ENCODE measurements at places on chromosomes 4 and X.

DNA sequence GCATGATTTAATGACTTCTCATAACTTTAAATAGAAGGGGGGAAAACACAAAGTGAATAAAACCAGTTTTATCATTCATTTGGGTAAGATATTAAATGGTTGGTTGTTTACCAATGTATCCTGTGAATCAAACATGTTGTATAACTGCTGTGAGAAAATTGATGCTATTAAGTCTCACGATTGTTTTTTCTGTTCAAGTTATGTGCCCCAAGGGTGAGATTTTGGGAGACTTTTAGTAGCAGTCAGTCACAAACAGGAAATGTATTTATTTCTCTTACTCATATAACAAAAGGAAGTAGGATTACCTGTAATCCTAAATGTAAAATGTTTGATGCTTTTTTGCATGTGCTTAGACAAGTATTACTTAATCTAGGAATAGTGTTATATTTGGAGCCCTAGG is 39.2 kb downstream of the MTHFD2L start:
- no peak for ATAC-seq

- no peak for ATAC-seq
Measured at GRCh38 chr4:23959396-23960148, 69.7 kb upstream of the PPARGC1A start.

- ATAC-seq, result no peak
Measured at GRCh38 chrX:153827016-153827415, 3.3 kb downstream of the PDZD4 start.

GRCh38 chr4:1049591-1049905 is 38.1 kb downstream of the FGFRL1 start:
- no peak for ATAC-seq

- peak; percentile 77 for ATAC-seq
Measured at GRCh38 chr4:14864365-14865030, 137.8 kb upstream of the CPEB2 start.

- no peak for ATAC-seq
Measured at GRCh38 chrX:1263600-1263999, 5.0 kb upstream of the CSF2RA start.

DNA sequence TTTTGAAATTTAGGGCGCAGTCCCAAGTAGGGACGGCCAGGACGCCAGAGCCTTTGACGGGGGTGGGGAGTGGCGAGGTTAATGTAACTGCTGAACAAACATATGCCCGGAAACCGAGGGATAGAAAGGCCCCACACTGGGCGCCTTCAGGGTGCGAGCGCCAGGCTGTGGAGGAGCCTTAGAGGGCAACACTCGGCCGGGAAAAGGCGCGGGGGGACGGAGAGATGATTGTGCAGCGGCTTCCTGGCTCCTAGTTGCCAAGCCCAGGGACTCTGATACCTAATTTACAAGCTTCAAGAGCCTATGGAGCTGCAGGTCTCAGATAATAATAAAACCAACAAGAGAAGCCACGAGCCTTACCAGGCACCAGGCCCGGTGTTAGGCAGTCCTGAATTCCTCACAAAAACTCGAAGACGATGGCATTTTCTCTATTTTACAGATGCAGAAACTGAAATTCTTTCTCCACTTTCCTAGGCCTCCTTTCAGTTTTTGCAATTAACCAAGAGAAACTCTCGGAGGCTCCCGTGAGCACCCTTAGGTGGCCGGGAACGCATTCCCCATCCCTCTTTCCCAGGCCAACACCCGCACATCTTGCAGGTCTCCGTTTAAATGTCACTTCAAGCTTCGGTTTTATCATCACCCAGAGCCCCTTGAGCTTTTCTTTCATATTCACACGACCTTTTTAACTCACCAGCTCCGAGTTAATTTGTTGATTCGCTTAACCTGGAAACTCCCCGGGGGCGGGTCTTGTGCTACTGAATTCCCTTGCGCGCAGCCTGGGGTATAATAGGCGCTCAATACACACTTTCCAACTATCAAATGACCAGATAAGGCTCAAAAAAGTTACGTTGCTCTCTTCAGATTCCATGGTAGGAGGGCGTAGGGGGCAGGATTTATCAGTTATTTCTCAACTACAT is 6.4 kb upstream of the GSX2 start:
- ATAC-seq, result no peak

GRCh38 chrX:15358533-15358932 is 23.2 kb upstream of the PIGA start:
- no peak for ATAC-seq

DNA sequence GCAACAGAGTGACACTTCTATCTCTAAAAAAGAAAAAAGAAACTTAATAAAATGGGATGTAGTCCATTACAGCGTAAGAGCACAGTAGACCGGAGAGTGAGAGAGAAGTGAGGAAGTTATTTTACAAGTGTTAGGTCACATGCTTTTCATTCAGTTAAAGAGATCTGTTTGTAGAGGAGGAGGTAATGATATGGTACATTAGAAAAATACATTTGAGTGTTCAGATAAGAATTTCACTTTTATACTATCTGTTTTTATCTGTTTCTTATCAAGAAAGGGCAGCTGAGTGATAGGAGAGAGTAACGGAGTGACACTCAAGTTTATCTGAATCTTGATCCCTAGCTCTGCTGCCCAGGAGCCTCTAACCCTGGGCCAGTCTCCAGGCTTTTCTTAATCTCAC is 38.9 kb downstream of the FNIP2 start:
- ATAC-seq, result no peak
